ENCODE measurements at places on chromosomes 6 and 20. TPM values are rescaled to one million over a fixed set of nuclear protein-coding genes. Genes with fewer than 3 reads are reported as not detected.

The MCCD1 gene
- total RNA-seq: not detected

The WFDC5 gene
- not detected for total RNA-seq

The ADNP gene
- 58.9 TPM for total RNA-seq

The VSTM2L gene
- total RNA-seq: not detected

GRCh38 chr6:12967686-12968085 is 251.1 kb downstream of the PHACTR1 start:
- no peaks in the 10 kb centered on the region for H3K36me3 ChIP-seq
- H3K4me1 ChIP-seq: peaks cover 5% of the 10 kb centered on the region
- no peak overlapping the region for H3K27ac ChIP-seq

DNA sequence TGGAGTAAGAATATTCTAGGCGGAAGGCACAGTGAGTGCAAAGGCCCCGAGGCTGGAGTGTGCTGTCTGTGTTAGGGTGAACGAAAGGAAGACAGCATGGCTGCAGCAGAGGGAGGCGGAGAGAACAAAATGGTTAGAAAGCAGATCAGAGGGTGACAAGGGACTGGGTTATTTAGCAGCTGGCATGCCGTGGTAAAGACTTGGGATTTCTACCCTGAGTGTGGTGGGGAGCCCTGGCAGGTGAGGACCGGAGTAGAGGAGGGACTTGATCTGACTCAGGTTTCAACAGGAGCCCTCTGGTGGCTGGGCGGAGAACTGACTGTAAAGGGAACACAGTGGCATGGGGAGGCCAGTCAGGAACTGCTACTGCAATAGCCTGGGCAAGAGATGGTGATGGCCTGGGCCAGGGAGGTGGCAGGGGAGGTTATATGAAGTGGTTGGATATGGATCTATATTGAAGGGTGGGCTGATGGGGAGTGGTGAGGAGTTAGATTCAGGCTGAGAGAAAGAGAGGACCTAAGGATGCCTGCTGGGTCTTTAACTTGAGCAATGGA is 38.0 kb downstream of the PIM1 start:
- H3K27ac ChIP-seq: peak overlapping the region; percentile 86
- peaks cover 65% of the 10 kb centered on the region for H3K4me1 ChIP-seq
- peak; percentile 97 for DNase-seq
- H3K36me3 ChIP-seq: no peaks in the 10 kb centered on the region
- no peaks in the 10 kb centered on the region for H3K27me3 ChIP-seq

- peaks cover 2% of the 10 kb centered on the region for H3K4me1 ChIP-seq
- peaks cover 9% of the 10 kb centered on the region for H3K27me3 ChIP-seq
- no peak overlapping the region for H3K27ac ChIP-seq
- H3K4me3 ChIP-seq: no peak overlapping the region
Measured at GRCh38 chr6:160790028-160790792, 88.2 kb downstream of the PLG start.

DNA sequence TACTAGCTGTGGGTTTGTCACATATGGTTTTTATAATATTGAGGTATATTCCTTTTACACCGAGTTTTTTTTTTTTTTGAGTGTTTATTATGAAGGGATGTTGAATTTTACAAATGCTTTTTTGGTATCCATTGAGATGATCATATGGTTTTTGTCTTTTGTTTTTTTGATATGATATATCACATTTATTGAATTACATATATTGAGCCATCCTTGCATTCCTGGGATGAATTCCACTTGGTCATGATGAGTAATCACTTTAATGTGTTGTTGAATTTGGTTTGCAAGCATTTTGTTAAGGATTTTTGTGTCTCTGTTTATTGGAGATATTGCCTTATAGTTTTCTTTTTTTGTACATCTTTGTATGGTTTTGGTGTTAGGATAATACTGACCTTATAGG is 3.3 kb upstream of the ZNF337 start:
- H3K4me3 ChIP-seq: no peak overlapping the region
- H3K36me3 ChIP-seq: peaks cover 21% of the 10 kb centered on the region
- peaks cover 18% of the 10 kb centered on the region for H3K4me1 ChIP-seq
- no peak overlapping the region for H3K27ac ChIP-seq

DNA sequence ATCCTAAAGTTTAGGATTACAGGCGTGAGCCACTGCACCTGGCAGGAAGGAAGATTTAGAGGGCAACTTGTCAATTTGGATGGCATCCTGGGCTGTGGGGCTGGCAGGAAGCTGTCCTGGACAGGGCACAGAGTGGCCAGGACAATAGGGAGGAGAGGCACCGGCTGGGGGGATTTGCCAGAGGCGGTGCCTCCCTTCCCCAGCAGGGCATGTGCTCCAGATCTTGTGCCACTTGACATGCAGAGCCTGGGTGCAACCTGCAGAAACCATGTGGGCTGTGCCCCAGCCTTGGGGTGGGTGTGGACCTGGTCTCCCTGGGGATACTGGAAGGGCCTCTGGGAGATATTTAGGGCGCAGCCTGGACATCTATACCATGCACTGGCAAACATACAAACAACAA is 58.6 kb upstream of the EEF1A1 start:
- DNase-seq: no peak
- peaks cover 4% of the 10 kb centered on the region for H3K36me3 ChIP-seq
- H3K4me1 ChIP-seq: peaks cover 23% of the 10 kb centered on the region
- no peaks in the 10 kb centered on the region for H3K27me3 ChIP-seq
- H3K27ac ChIP-seq: peak overlapping the region; percentile 99

GRCh38 chr6:24060982-24061754 is 64.8 kb upstream of the NRSN1 start:
- H3K27ac ChIP-seq: no peak overlapping the region
- no peak for DNase-seq
- no peak overlapping the region for H3K4me3 ChIP-seq
- no peaks in the 10 kb centered on the region for H3K4me1 ChIP-seq

DNA sequence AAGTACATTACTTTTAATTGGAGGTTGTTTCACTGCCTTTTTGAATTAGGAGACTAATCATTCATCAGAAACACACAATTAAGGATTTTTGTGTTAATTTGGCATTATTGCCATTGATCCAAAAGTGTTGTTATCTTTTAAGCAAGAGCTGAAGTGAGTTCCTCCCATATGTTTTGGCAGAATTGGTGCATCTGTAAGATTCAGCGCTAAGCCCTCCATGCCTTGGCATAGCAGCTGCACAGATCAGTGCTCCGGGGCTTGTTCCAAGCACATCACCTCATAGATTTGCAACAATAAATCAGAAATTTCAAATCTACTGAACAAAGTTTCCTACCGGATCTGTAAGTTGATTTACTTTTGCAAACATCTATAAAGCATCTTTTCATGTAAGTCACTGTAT is 106.8 kb upstream of the PHACTR1 start:
- H3K4me3 ChIP-seq: no peak overlapping the region
- no peaks in the 10 kb centered on the region for H3K4me1 ChIP-seq
- peaks cover 10% of the 10 kb centered on the region for H3K27me3 ChIP-seq
- no peaks in the 10 kb centered on the region for H3K36me3 ChIP-seq

Data from activated CD8-positive, alpha-beta T cell treated with anti-CD3 and anti-CD28 coated beads for 36 hours (primary cell).